Mesothelial cell of epicardium (in vitro differentiated cells): ENCODE measurements at places on chromosomes 6 and 20. TPM values are rescaled to one million over a fixed set of nuclear protein-coding genes. Genes with fewer than 3 reads are reported as not detected.

Gene CGA
- not detected in 3 replicates for total RNA-seq

Gene FNDC1
- total RNA-seq, result 0.31 to 0.40 TPM (median 0.34 TPM) in 3 replicates

Gene PPP1R3D
- total RNA-seq, result 4.5 to 5.1 TPM (median 4.5 TPM) in 3 replicates

Gene C6orf118
- total RNA-seq, result 0.24 to 0.27 TPM in 2 of 3 replicates, not detected in the other

Gene GPX5
- total RNA-seq, result not detected in 3 replicates

Gene BIRC7
- total RNA-seq, result 0.36 to 0.84 TPM (median 0.50 TPM) in 3 replicates

GRCh38 chr6:159249752-159250151, 80.6 kb downstream of the FNDC1 start:
- H3K36me3 ChIP-seq, result no peaks in the 10 kb centered on the region
- no peaks in the 10 kb centered on the region for H3K4me1 ChIP-seq
- H3K4me3 ChIP-seq, result no peak overlapping the region
- peaks cover 17% of the 10 kb centered on the region for H3K27me3 ChIP-seq
- DNase-seq, result no peak

- no peak overlapping the region for H3K4me3 ChIP-seq
- H3K27ac ChIP-seq, result no peak overlapping the region
- no peaks in the 10 kb centered on the region for H3K4me1 ChIP-seq
Observed at GRCh38 chr6:24140591-24140990, 14.6 kb downstream of the NRSN1 start.

DNA sequence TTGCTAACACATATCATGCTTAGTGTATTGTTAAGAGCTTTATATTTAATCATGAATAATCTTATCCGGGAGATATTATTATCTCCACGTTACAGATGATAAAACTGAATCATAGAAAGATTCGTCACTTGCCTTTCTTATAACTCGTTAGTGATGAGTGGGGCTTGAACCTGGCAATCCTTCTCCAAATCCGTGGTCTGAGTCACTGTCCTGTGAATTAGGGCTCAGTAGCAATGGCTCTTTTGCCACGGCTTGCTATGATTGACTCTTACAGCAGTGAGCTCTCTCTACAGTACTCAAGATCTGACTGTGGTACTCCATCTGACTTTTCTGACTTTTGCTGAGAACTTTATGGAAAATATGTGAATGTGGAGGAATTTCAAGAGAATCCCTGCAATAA, 246.9 kb downstream of the PACRG start:
- no peak overlapping the region for H3K27ac ChIP-seq
- H3K4me1 ChIP-seq, result no peaks in the 10 kb centered on the region
- H3K4me3 ChIP-seq, result no peak overlapping the region
- H3K27me3 ChIP-seq, result no peaks in the 10 kb centered on the region

DNA sequence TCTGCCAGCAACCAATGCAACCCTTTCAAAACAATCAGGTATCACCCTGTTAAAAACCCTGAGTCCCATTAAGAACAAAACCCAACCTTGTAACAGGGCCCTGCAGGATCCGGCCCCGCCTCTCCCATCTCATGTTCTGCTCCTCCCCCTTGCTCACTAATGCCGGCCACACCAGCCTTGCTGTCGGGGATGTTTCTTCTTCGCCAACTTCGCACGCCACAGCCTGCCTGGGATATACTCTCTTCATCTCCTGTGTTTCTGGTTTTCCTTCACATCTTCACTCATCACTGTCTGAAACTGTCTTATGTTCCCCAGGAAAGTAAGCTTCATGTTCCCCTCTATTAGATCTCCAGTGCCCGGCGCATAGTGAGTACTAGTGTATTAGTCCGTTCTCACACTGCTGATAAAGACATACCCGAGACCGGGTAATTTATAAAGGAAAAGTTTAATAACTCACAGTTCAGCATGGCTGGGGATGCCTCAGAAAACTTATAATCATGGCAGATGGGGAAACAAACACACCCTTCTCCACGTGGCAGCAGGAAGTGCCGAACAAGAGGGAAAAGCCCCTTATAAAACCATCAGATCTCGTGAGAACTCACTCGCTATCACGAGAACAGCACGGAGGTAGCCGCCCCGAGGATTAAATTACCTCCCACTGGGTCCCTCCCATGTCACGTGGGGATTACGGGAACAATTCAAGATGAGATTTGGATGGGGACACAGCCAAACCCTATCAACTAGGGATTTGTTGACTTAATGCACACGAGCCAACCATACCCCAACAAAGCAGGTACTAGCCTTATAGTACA, 5.1 kb downstream of the TP53RK start:
- DNase-seq, result peak; percentile 70
- peaks cover 35% of the 10 kb centered on the region for H3K4me1 ChIP-seq
- H3K27ac ChIP-seq, result peak overlapping the region; percentile 95

DNA sequence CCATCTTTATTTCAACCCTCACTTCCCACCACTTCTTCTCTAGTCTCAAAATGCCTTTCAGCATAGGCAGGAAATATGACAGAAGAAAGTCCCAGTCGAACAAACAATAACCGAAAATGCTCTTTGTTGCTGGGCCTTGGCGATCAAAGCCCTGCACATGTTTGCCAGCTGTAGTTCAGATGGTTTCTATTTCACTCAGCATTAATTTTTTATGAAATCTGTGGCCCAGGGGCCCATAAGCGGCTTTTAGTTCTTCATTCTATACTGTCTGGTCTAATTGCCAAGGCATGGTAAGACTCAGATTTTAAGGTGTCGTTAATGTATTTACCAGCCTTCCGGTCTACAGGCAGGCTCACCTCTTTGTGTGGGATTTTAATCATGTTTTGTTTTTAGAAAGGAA, 10.9 kb upstream of the F13A1 start:
- DNase-seq, result no peak
- peaks cover 44% of the 10 kb centered on the region for H3K27me3 ChIP-seq
- H3K27ac ChIP-seq, result no peak overlapping the region
- no peak overlapping the region for H3K4me3 ChIP-seq
- H3K4me1 ChIP-seq, result no peaks in the 10 kb centered on the region
- H3K36me3 ChIP-seq, result no peaks in the 10 kb centered on the region

- no peaks in the 10 kb centered on the region for H3K4me1 ChIP-seq
- H3K4me3 ChIP-seq, result no peak overlapping the region
Observed at GRCh38 chr20:43893930-43894329, 20.7 kb upstream of the TOX2 start.

DNA sequence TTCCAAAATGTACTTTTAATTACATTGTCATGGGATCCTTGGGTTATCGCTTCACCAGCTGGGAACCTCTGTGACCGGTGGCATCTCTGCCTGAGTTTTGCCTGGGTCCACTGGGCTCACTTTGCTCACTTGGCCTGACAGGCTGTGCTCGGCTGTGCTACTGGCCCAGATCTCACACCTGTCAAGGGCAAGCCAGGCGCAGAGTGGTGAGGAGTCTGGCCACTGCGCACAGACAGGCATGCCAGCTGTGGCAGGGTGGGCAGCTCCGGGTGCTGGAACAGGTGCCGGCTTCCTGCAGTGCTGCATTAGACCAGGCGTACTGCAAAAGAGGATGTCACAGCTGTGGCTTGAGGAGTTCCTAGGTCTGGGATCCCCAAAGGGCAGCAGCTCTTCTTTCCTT, 489.8 kb downstream of the TENT5A start:
- no peak for DNase-seq
- no peak overlapping the region for H3K4me3 ChIP-seq
- no peaks in the 10 kb centered on the region for H3K27me3 ChIP-seq
- H3K4me1 ChIP-seq, result no peaks in the 10 kb centered on the region
- no peak overlapping the region for H3K27ac ChIP-seq
- H3K36me3 ChIP-seq, result no peaks in the 10 kb centered on the region

- no peak for DNase-seq
- H3K27me3 ChIP-seq, result no peaks in the 10 kb centered on the region
- peak overlapping the region; percentile 97 for H3K4me3 ChIP-seq
- no peaks in the 10 kb centered on the region for H3K36me3 ChIP-seq
- peaks cover 24% of the 10 kb centered on the region for H3K4me1 ChIP-seq
Observed at GRCh38 chr6:26155061-26155930, 68.1 kb downstream of the HFE start.

GRCh38 chr6:9878535-9878934, 536.3 kb downstream of the TFAP2A start:
- no peaks in the 10 kb centered on the region for H3K27me3 ChIP-seq
- no peak overlapping the region for H3K4me3 ChIP-seq
- no peak for DNase-seq

GRCh38 chr6:85362652-85363310, 87.1 kb upstream of the NT5E start:
- H3K4me3 ChIP-seq, result no peak overlapping the region
- DNase-seq, result no peak
- H3K27ac ChIP-seq, result no peak overlapping the region

DNA sequence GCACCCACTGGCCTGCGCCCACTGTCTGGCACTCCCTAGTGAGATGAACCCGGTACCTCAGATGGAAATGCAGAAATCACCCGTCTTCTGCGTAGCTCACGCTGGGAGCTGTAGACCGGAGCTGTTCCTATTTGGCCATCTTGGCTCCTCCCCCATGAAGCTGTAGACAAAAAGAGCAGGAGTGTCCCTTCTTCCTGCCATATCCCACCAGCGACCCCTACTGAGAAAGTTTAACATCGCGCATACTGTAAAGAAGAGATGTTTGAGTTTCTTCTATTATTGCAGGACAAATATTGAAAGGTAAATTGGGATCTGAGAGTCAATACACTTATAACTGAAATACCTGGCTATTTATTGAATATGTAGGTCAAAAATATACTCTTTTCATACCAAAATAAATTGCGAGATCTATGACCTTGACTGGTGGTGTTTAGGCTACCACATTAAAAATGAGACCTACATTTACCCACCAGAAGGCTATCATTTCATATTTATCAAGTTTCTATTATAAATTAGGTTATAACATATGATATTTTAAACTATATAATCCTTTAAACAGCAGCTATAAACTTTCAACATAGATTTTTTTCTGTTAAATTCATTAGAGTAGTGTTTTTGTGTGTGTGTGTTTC, 586.3 kb downstream of the HTR1B start:
- peak; percentile 71 for DNase-seq
- peak overlapping the region; percentile 87 for H3K4me3 ChIP-seq
- H3K27me3 ChIP-seq, result peaks cover 2% of the 10 kb centered on the region
- H3K36me3 ChIP-seq, result peaks cover 12% of the 10 kb centered on the region
- no peaks in the 10 kb centered on the region for H3K4me1 ChIP-seq
